Stimulated activated CD8-positive, alpha-beta memory T cell treated with anti-CD3 and anti-CD28 coated beads, Interleukin-2, amount 100 ng/mL, for 1 hour (primary cell): ENCODE measurements at places on chromosomes 16 and 17.

GRCh38 chr17:7627250-7628121 is at the start of gene SAT2:
SAT2 (minus strand) TSS chr17:7627821; CDS start chr17:7627635, 186 bp downstream.
- peak; percentile 78 for DNase-seq

GRCh38 chr16:79183571-79183970 is 417.0 kb downstream of the MAF start:
- DNase-seq, result no peak

DNA sequence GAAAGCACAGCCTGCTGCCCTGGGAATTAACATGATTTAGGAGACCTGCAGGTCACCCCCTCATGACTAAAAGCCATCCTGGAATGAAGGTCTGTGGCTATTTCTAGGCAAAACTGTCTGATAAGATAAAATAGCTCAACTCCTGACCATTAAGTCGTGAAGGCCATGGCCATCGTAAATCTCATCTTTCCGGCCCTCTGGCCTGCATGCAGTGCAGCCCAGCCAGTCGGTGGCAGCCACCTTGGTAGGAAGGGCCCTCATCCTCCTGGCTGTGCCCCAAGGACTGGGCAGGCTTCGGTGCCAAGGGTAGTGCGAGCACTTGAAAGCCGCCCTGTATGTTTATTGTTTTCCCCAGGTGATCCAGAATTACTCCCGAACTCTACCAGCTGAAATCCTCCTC is 18.2 kb upstream of the MEOX1 start:
- no peak for DNase-seq

DNA sequence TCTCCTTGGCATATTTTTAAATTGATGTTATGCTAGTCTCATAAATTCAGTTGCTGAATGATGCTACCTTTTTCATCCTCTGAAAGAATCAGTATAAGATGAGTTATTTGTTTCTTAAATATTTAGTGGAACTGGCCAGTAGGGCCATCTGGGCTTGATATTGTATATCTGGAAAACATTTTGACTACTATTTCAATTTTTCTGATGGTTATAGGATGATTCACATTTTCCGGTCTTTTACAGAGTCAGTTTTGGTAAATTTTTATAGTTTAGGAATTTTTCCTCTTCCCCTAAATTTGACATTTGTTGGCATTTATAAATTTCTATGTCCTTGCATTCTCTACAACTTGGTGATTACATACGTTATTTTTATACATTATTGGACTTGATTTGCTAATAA is 296.3 kb upstream of the AXIN2 start:
- DNase-seq, result no peak

GRCh38 chr17:80738987-80739730 is 194.5 kb downstream of the RPTOR start:
- no peak for DNase-seq

GRCh38 chr16:23504076-23504452 is 6.2 kb downstream of the GGA2 start:
- no peak for DNase-seq
